OCI-LY7 (cell line): ENCODE measurements at places on chromosomes 16 and 17. TPM values are rescaled to one million over a fixed set of nuclear protein-coding genes. Genes with fewer than 3 reads are reported as not detected.

DNA sequence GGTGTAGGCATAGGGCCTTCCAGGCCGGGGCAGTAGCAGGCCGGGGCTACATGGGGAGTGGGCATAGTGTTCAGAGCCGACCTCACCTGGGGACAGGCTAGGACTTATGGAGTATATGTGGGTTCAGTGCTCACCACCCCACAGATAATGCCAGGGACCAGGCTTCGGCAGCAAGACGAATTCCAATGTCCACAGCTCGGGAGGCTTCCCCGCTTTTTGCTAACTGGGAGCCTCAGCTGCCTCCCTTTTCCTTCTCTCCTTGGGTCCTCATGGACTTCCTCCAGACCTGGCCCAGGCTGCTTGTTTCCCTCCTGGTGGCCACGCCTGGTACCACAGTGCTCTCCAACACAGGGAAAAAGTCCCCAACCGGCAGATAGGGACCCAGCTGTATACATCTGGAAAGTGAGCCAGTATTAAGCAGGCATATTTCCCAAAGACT, 20.1 kb upstream of the SLC46A1 start:
- no peak for DNase-seq

- no peak for DNase-seq
Measured at GRCh38 chr16:84278968-84279367, 15.7 kb upstream of the WFDC1 start.

PDPR gene
- total RNA-seq: 34.0 and 34.4 TPM in 2 replicates

DNA sequence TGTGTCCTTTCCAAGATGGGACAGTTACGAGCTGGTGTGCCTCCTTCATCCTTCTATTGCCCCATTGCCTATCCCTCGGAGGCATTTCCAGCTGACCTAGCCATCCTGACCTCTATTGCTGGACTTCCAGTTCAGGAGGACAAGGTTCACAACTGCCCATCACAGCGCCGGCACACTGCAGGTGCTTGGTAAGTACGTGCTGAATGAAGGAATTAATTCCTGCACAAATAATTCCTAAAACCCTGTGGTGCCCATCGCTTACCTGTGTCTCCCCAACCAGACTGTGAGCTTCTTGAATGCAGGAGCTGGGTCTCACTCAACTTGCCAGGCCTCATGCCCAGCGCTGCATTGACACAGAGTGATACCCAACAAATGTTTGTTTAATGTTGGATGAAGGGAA, 13.0 kb downstream of the ALOX15B start:
- no peak for DNase-seq

DNA sequence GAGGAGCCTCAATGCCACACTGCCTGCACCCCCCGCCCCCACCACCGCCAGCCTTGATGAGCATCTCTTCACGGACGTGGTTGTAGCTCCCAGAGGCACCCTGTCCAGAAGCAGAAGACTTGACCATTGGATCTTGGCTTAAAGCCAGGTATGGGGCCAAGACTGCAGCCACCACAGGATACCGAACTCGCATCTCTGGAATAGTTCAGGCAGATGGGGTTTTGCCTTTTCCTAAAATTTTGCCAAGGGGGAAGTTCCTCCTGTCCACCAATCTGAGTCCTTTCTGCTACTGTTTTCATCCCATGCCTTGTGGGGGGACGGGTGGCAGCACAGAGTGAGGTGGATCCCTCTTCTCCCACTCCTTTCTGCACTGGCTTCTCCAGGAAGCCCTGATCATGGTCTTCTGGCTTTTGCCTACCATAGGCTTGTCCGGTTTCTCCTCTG, 939 bp downstream of the CORO6 start:
- DNase-seq: no peak

NHLRC4 gene
- total RNA-seq: 2.5 and 2.6 TPM in 2 replicates

GRCh38 chr16:27627136-27627535, 77.2 kb downstream of the KATNIP start:
- DNase-seq: no peak

GRCh38 chr17:76240461-76241203, at the start of gene RNF157:
RNF157 (minus strand) TSS chr17:76240493; CDS start chr17:76240240, 253 bp downstream.
- no peak for DNase-seq

TACO1 gene
- total RNA-seq: 26.0 and 28.8 TPM in 2 replicates

GRCh38 chr17:17445925-17446665, 30.7 kb upstream of the MED9 start:
- DNase-seq: no peak

- DNase-seq: no peak
Measured at GRCh38 chr17:60745544-60745943, 67.9 kb downstream of the BCAS3 start.

- no peak for DNase-seq
Measured at GRCh38 chr17:1897105-1897656, 67.4 kb downstream of the RPA1 start.

GRCh38 chr17:73157521-73157890, 7.3 kb upstream of the SSTR2 start:
- DNase-seq: no peak

GRCh38 chr16:4283441-4283840, 10.6 kb upstream of the TFAP4 start:
- no peak for DNase-seq

- no peak for DNase-seq
Measured at GRCh38 chr17:17346428-17347233, 43.5 kb downstream of the NT5M start.
